ENCODE measurements at places on chromosomes 3 and 15.

- DNase-seq, result no peak
These were observed 48.7 kb downstream of the PRKAR2A start for GRCh38 chr3:48798998-48799397.

GRCh38 chr3:196174652-196175051 is 36.5 kb downstream of the ZDHHC19 start:
- no peak for DNase-seq

- no peak for DNase-seq
These were observed 4.8 kb upstream of the USP3 start for GRCh38 chr15:63499611-63500010.

GRCh38 chr15:57861034-57861638 is 154.6 kb downstream of the POLR2M start:
- peak; percentile 37 for DNase-seq

DNA sequence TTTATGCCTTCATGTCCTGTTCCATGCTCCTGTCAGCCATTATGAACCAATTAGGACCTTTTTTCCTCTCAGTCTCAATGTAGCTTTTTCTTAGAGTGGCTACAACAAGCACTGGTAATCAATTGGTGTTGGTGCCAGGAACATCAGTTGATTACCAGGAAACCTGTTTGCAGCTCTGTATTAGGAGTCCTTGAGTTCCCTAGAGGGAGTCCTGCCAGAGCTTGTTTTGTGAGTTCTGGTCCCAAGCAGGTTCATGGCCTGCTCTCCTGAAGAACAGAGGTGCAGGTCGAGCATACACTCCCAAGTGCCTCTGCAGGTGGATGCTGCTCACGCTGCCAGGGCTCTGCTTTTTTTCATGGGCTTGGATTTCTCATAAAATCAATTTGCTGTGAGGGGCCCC is 137.9 kb upstream of the PRR23C start:
- no peak for DNase-seq

DNA sequence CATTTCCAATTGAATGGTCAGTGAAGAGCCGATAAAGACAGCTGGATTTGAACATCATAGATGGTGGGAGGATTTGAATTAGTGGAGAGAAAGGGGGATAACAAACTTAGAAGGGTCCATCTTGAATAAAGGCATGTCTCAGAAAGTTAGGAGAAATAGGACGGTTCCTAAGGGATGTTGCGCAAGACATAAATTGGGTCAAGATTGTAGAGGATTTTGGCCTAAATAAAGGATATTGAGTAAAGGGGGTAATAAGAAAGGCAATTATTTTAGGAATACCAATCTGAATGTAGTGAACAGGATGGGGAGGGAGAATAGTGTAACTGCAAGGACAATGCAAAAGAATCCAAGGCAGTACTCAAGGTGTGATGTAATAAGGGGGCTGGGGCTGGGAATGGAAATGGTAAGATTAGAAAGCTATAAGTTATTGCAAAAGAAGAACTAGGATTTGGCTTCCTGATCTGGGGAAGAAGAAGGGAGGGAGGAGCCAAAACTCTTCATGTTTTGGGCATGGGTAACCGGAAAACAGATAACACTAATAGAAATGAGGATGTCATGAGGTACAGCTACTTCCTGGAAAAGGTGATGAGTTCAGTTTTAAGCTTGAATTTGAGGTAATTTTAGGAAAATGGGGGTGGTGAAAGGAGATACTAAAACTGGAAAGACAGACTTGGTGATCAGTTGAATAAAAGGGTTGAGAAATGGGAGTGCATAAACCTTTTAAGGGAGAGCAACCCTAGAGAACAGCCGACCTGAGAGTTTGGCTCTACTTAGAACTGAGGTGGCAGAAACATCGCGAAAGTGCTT is 17.3 kb upstream of the TRPC1 start:
- no peak for DNase-seq

All from GM04504 (cell line).